Iris pigment epithelial cell (primary cell): ENCODE measurements at places on chromosomes 12 and 14.

- no peak for DNase-seq
Measured at GRCh38 chr12:109131154-109132050, 15.0 kb downstream of the ACACB start.

- DNase-seq: peak; percentile 71
Measured at GRCh38 chr12:42568952-42569915, 20.3 kb downstream of the PRICKLE1 start.

DNA sequence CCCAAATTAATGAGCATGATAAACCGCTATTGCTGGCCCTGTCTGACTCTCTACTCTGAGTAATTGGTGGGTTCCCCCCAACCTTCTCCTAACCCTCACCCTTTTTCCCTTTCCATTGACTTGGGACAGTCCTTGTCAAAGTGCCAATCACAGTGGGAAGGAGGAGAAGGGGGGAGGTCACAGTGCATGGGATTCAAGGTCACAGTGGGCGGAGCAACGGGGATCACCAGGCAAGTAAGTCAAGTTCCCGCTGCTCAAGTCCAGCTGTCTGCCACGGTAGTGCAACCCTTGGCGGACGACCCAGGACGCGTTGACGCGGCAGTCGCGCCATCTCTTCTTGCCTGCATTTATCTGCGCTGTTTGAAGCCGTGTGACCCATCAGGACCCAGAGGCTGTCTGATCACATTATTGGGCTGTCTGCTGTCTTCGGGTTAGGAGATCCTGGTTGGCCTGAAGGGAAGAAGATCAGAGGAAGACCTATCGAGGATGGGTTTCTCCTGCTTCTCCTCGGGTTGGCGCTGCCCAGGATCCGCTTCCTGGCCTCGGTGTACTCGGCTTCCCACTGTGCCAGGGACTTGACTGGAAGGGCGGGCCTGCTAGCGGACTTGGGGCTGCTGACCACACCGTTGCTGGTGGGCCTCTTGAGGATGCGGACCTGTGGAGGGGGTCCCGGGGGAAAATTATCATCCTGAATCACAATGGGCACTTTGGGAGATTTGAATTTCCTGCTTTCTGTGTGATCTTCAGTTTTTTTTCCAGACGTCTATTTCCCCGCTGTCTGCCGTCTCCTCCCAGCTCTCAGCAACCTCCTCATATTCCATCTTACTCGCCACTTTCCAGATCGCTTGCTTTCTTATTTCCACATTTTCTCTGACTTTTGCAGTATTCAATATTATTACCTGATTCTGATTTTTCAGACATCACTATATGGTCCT lies 3.1 kb upstream of the MDM2 start:
- no peak for DNase-seq

DNA sequence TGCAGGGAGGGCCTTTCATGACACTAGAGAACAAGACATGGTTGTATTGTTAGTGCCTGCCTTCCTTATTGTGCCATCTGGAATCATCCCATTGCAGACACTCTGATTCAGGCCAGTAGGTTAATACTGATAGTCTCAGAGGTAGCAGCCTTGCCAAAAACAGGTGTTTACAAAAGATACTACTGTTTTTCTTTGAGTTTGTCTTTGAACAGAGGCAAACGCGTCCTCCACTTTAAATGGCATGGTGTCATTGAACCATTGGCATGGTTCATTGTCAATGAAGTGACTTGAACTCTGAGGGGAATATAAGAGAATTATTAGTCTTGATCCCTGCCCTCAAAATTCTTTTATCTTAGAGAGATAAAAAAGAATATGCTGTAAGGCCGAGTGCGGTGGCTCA lies 4.2 kb downstream of the FNTB start:
- DNase-seq: no peak

- DNase-seq: peak; percentile 10
Measured at GRCh38 chr12:49231878-49232655, 32.8 kb upstream of the TUBA1C start.

GRCh38 chr12:50248883-50249282 lies 34.4 kb downstream of the LIMA1 start:
- DNase-seq: no peak

- no peak for DNase-seq
Measured at GRCh38 chr14:105294142-105294597, 6.6 kb downstream of the BRF1 start.

DNA sequence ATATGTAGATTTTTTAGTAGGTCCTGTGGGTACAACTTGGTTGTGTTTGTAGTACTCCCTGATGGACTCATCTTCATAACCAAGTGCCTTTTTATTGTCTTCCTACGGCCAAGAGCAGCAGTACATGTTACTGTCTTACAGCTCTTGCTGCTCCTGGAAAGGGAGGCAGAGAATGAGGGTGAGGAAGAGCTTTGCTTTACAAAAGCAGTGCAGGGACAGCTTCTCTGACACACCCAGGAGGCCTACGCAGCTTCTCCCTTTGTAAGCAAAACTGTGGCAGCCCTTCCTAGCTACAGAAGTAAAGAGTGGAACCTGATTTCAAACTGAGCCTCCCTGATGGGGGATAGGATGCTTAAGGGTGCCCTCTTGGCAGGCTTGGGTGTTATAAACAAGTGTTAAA lies 18.6 kb downstream of the MYRFL start:
- DNase-seq: no peak

DNA sequence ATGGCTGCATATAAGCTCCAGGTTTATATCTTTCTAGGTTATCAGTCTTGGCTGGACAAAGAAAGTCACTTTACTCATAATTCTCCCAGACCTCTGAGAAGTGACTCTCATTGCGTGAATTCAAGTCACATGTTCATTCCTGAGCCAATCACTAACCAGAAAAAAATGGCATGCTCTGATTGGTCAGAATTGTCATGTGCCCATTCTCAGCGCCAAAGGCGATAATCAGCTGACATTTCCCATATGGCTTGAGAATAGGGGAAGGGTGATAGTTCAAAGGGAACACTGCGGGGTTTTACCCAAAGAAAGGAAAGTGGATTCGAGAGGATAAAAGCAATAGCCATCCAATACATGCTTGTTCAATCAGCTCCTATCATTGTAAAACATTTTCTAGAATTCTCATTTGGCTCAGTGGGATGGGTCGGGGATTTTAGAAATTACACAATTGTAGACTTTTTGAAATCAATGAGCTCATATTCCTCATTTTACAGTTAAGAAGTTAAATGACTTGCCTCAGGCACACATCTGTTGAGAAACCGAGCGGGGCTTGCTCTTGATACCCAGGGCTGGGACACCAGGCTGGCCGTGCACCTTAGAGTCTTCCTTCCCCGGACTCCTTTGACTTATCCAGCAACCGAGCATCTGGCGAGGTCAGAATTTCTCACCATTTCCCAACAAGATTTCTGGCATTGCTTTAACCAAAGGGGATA lies 454.0 kb upstream of the TBX3 start:
- DNase-seq: no peak

DNA sequence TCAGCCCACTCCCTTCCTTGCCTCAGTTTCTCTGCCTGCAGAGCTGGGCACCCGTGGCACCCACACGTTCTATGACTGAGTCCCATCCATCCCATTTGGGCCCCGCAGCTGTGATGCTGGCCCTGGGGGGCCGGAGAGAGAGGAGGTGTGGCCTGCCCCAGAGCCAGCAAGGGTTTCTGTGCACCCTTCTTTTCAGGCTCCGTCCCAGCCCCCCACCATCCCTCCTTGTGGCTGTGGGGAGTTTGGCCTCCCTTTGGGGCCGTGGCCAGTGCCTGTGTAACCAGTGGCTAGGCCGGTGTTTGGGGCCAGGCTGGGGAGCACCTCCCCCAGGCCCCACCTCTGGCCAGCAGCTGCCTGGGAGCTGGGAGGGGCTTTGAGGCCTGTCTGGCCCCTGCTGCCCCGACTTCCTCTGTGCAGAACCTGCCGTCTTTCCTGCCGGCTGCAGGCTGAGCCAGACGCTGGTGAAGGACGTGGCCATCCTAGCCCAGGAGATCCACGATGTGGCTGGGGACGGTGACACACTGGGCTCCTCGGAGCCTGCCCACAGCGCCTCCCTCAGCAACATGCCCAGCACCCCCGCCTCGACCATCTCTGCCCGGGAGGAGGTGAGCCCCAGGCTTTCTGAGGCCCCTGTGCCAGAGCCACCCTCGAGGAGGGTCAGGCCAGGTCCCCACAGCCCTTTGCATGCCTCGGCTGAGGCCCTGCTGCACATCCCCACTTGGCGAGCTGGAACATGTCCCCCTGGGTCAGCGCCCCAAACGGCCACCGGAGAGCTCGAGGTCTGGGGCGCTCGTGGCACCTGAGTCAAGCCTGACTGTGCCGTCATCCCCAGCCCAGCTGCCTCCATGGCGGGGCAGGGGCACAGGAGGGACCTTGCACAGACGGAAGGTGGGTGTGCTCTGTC lies 27.7 kb downstream of the CEP170B start:
- DNase-seq: no peak

GRCh38 chr12:54300225-54300731 lies 537 bp downstream of the NFE2 start:
- no peak for DNase-seq

DNA sequence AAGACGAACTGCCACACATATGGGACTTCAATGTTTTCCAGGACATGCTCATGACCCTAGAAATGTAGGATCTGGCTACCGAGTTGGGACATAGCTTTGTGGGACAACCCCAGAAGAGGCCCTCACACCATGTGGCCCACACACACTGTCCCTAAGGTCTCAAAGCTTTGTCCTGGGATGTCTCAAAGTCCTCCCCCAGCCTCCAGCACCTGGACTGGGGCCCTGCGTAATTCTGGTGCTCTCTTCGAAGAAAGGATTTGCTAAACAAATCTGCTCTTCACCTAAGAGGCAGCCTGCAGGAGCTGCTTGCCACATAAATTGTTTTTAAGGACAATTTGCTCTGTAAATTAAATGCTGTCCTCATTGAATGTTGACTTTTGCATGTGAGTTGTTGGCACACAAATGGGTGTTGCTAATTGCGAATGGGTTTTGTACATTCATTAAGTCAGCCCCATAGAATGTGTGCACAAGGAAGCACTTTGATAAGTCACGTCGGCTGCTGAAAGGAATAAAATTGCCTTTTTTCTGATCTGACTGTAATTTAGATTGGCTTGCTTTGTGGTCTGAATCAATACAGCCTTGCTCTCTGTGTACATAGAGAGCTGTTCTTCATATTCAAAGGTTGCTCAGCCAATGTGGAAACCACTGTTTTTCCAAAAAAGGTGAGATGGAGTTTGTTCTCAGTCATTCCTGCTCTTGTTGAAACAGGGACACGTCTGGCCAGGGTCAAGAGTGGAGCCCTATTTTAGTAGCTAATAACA lies 161.6 kb upstream of the PWP1 start:
- no peak for DNase-seq

DNA sequence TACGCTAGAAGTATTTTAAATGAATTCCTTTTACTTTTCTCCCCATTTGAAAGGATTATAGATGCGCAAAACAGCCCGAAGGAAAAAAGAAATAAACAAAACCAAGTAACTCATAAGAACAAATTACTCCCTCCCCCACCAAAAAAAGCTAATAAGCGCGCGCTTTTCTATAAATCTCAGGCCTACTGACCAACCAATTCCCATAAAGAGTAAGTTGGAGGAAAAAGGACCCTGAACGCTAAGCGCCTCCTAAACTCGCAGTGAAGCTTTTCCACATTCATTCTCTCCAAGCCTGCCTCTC lies 588 bp downstream of the MBIP start:
- peak; percentile 27 for DNase-seq

- no peak for DNase-seq
Measured at GRCh38 chr12:44076871-44077270, 241.0 kb downstream of the TMEM117 start.

DNA sequence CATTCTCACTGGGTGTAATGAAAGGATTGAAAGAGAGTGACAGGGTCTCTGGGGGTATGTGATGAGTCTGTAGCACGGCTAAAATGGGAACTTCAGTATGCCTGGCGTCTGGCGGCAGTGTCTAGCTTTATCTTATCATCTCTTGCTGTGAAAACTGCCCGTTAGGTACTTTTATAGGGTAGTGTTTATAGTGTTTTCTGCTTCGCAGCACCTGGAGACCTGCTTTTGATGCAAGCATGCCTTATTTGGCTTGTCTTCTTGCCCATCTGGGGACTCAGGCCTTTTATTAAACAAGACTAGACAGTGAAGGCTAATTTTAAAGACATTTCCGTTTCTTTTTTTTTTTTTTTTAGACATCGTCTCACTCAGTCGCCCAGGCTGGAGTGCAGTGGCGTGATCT lies 36.3 kb upstream of the ALDH2 start:
- DNase-seq: no peak

DNA sequence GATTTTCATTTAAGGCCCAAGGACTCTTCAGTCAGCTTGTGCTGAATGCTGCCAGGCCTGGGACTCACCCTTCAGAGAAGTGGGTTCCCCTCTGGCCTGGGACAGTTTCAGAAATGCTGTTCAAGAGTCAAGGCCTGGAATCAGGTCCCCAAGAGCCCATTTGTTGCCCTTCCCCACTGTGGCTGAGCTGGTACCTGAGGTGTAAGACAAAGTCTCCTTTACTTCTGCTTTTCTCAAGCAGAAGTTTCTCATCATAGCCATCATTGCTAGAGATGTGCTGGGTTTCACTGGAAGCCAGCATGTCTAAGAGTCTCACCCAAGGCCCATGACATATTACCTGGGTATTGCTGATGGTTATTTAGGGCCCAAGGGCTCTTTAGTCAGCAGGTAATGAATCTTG lies 8.9 kb downstream of the FANCM start:
- DNase-seq: no peak

DNA sequence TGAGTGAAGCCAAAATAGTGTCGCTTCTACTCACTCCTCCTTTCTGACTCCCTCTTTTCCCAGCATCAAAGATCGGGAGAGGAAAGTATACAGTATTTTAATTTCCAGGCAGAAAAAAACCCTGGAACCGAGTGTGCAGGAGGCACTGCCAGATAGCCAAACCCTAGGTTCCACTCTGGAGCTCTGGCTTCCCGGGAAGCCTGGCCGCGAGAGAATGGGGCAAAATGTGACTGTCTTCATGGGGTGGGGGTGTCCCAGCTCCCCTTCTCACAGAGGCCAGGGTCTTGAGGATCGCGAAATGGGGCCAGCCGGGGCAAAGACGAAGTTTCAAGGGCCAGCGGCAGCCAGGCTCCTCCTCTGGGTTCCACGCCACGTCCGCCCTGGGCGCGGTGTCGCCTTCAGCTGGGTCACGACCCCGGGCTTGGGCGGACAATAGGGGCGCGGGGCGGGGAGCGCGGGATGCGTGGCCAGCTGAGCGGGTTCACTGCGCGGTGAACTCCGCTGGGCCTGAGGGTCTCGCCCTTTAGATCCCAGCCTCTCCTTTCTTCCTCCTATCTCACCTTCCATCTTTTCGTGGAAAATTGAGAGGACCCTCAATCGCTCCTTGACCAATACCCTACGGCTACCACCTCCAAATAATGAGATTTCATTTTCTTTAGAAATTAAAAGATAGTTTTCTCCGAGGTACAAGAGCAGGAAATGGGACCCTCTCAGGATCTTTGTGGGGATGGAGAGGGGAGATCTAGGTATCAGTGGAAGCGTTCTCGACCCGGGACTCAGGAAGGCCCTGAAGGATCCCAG lies 6.7 kb downstream of the HOXC4 start:
- no peak for DNase-seq

- peak; percentile 91 for DNase-seq
Measured at GRCh38 chr14:26820138-26820537, 222.3 kb upstream of the NOVA1 start.

DNA sequence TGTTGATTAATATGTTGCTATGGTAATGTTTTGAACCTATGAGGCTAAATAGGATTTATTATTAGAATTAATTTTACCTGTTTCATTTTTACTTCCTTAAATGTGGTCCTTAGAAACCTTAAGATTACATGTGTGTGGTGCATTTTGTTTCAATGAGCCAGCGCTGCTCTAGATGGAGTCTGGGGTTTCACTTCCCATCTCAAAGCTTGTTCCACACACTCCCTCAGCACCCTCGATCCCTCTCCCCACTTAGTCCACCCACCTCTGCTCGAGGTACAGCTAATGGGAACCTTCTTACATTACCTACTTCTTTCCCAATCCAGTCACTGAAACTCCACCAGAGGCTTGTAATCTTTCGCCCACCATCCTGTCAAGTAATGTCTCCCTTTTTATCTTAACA lies 205.2 kb downstream of the PAX9 start:
- no peak for DNase-seq
